ENCODE measurements at places on chromosomes 2 and 18.
A peak's percentile ranks its signal among the peaks of the same experiment; 100 is the strongest.

DNA sequence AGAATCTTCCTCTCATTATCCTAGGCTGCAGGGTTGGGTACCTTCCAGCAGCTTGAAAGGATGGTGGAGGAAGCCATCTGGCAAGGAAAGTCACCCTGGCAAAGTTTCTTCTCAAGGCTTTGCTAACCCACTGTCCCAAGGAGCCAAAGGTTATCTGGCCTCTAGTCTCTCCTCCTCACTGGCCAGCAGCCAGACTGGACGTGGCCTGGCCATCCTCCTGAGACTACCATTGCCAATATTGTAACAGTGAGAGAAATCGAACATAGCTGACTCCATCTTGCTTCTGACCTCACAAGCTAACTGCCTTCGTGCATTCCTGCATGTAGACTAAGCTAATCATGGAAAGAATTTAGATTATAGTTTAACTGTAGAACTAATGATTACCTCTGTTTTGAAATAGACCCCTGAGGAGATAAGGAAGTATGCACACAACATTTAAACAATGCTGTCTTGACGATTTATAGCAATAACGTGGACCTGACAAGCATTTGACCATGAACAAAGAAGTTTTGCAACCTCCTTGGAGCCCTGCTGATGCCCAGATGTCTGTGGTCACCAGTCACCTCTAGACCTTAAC is 7.8 kb upstream of the ANXA4 start:
- DNase-seq: no peak

DNA sequence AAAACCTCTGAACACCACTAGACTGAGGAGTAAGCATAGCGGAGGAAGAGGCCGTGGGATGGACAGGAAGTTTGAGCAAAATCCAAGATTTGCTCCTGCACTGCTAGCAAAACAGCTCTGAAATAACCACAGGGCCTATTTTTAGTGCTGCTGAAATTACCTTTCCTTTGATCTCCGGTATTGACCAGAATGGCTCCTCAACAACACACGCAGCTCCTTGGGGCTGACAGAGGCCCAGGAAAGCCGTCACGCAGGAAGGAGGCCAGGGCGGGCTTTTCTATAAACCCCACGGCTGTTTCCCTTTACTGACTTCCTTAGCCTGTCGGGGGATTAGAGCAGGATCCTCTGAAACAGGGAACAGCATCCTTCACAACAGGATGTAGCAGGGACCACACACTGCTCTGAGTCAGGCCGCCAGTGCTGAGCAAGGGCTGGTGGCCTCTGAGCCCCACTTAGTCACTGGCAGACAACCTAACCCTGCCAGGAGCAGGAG is 80.8 kb upstream of the LCLAT1 start:
- peak; percentile 78 for DNase-seq

GRCh38 chr2:204933735-204934374 is 388.6 kb downstream of the PARD3B start:
- no peak for DNase-seq

DNA sequence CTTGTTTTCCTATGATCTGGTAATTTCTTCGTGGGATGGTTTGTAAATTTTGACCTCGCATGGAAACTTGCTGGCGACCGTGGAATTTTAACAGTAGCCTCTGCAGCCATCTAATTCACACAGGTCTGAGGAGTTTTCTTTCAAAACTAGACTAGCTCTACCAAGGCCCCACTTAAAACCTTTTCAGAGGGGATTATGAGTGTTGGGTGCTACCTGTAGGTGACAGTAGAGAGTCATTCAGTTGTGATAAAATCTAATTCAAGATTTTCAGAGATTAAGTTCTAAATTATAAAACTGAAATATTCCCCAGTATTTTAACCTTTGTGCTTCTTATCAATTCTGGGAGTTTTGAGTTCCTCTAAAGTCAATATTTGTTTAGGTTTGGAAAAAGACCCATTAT is 31.0 kb downstream of the THSD7B start:
- no peak for DNase-seq

GRCh38 chr2:97706708-97707345 is 6.5 kb upstream of the ZAP70 start:
- no peak for DNase-seq

DNA sequence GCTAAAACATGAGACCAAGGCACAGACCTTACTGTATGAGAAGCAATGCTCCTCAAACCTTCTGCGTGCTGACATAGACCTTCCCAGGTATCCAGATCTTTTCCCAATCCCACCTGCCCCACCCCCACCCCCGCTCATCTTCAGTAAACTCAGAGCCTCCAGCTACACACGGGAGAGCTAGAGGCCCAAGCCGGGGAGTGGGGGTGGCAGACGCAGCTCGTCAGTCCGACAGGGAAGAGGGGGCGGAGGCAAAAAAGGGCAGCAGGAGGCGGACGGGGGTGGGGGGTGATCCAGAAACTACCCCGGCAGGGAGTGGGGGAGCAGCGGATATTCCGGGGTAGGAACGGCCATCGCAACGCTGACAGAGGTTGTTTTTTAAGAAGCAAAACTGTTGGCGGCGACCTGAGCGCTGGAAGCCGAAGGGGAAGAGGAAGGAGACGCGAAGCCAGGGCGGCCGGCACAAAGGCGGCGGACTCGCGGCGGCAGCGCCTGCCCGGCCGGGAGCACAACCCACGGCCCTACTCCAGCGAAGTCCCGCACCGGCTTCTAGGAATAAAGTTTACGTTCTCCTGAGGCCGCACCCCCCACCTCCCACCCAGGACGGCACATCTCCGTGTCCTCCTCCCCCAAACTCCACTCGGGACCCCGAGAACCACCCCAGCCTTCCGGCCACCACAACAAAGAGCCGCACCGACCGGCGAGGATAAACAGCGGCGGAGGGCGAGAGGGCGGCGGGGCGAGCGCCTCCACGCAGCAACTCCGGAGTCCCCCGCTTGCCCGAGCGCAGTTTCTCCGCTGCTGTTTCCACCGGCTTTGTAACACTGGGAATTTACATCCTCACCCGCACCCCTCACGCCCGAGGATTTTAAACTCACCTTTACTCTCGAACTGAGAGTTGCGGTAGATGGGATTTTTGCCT is 722 bp downstream of the BAZ2B start:
- peak; percentile 94 for DNase-seq

Measured in fibroblast of skin of right quadriceps (primary cell).